Uterus (tissue), 4 donors: ENCODE measurements at places on chromosomes 3 and 15. TPM values are rescaled to one million over a fixed set of nuclear protein-coding genes. Genes with fewer than 3 reads are reported as not detected.

WDR5B gene
- total RNA-seq, result 2.4 TPM

DNA sequence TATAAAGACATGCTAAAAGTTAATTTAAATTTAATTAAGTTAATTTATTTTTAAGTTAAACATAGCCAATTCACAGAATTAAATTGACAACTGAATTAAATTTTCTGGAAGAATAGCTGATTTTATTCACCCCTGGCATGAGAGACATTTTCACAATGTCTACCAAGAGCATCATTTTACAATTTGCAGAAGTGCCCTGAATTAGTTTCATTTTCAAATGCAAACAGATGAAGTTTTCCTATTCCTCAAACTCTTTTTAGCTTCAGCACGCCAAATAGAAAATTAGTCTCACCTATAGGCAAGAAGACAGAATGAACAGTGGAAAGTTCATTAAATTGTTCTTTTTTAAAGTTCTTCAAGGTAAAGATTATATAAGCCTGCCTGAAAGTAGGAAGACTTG is 259.3 kb downstream of the ZBBX start:
- DNase-seq, result no peak

TEX55 gene
- not detected for total RNA-seq

POTEB2 gene
- not detected for total RNA-seq

DNA sequence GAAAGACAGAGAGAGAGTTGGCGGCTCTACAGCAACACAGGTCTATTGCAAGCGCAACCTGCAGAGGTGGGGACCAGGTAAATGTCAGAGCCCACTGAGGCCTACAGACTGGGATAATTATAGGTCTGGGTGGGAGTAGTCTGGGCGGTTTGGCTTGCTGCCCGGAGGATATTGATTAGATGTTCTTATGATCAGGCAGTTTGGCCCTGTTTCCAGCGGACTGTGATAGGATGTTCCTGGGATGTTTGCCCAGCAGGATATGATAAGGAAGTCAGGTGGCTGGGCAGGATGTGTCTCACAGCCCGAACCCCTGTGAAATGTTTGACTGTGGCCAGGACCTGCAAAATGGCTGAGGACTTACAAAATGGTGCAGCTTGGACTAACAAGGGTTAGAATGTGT is 364.9 kb downstream of the NAALADL2 start:
- no peak for DNase-seq

DNA sequence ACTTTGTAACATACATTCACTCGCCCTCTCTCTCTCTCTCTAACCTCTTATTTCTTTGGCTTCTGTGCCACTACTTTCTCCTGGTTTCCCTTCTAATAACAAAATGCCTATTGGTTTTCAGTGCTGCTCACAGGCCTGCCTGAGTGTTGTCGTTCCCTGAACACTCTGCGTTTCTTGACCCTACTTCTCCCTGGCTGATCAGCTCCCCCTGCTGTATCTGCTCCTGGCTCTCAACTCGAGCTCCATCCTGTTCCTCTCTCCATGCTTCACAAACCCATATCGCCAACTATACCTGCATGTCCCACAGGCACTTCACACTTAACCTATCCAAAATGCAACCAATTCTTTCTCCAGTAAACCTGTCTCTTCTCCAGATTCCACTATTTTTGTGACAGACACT is 111.4 kb downstream of the OPA1 start:
- no peak for DNase-seq

COMMD2 gene
- 46.0 TPM for total RNA-seq

- no peak for DNase-seq
Observed at GRCh38 chr3:53101956-53102355, 28.3 kb downstream of the RFT1 start.
